Keratinocyte (primary cell): ENCODE measurements at places on chromosomes 1 and 21.
A peak's percentile ranks its signal among the peaks of the same experiment; 100 is the strongest.

- no peak for DNase-seq
These were observed 691.4 kb downstream of the ADGRL2 start for GRCh38 chr1:82492159-82492558.

- DNase-seq, result peak; percentile 66
These were observed 555.2 kb downstream of the PLPP3 start for GRCh38 chr1:56024155-56024554.

GRCh38 chr21:45508607-45509565 lies 33.4 kb downstream of the SLC19A1 start:
- no peak for DNase-seq

DNA sequence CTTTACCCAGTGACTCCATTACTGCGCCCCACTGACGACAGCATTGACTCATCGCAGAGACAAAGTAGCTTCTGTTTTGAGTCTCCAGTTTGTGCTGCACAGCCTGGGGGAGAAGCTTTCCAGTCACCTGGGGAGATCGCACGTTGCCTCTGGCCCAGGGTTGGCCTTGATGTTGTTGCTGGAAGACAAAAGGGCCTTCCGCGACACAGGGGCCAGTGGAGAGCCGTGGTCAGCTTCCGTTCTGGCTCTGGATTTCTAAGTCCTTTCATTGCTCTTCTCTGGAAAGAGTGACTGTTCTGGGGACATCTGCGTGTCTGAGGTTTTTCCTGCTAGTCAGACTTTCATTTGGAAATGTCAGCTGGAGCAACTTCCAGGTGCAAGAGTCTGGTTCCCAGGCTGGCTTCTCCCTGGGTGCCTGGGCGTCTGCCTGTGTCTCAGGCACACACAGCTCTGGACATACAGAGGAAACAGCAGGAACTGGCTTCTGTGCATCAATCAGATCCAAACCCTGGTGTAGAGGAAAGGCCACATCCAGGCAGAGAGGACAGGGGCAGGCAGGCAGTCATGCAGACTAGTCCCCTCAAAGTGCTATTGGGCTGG lies 257.0 kb downstream of the SIPA1L2 start:
- no peak for DNase-seq

GRCh38 chr21:29245104-29245643 lies 53.5 kb upstream of the BACH1 start:
- DNase-seq, result no peak
